Stimulated activated CD4-positive, alpha-beta T cell treated with anti-CD3 and anti-CD28 coated beads, Interleukin-1b, Interleukin-23, amount 100 ng/mL, for 48 hours (primary cell): ENCODE measurements at places on chromosomes 7 and 10.

GRCh38 chr7:21261627-21262594 lies 166.0 kb upstream of the SP4 start:
- DNase-seq, result peak; percentile 46

GRCh38 chr7:134302120-134302519 lies 14.6 kb downstream of the SLC35B4 start:
- no peak for DNase-seq

- DNase-seq, result no peak
These were observed 63.4 kb downstream of the CSGALNACT2 start for GRCh38 chr10:43201545-43202131.

GRCh38 chr7:13165854-13166253 lies 478.4 kb downstream of the ARL4A start:
- no peak for DNase-seq

- no peak for DNase-seq
These were observed 7.9 kb downstream of the TBATA start for GRCh38 chr10:70777063-70777875.

DNA sequence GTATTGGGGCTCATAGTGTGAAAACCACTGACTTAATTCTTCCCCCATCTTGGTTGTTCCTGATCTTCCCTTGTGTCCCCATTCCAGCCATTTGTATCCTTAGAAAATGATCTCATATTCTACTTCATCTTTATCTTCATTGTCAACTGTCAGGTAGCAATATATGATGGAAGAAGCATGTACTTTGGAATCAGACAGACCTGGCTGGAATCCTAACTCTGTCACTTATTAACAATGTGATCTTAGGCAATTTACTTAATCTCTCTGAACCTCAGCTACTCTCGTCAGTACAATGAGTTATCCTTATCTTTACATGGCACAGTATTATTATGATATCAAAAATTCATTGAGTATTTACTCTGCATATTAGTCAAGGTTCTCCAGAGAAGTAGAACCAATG lies 10.1 kb downstream of the CFTR start:
- no peak for DNase-seq

DNA sequence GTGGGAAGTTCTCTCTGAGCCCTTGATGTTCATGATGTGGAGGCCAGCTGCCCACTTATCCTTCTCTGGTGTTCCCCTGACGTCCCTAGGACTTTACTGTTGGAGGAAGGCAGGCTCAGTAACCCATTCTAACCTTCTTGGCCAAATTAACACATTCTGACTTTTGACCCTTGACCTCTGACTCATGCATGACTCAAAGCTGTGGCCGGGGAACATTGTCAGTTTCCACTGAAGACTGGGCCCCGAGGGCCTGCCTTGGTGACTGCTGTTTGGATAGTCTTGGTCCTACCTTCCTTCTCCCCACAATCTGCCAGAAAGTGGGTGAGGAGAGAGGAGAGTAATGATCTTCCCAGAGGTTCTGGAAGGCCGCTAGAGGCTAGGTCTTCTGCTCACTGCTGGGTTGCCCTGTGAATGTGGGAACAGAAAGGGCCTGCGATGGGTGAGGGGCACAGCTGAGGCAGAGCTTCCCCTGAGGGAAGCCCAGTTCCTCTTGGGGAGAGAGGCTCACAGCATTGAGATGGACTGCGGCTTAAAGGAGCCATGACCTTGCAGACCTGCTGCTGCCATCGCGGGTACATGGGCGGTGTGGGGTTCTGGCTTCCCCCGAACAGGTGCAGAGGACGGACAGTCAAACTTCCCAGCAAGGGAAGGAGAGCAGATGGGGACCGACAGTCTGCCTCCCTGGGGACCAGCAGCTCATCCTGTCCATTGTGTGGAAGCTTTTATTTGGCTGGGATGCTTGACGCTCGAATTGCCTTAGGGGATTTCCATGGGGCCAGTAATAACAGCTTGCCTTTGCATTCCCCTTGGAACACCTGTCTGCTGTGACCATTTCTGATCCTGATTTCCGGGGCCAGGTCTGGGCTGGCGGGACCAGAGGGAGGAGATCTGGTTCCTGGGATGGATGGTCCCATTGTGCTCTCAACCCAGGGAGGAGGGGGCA lies 43.8 kb downstream of the ADAMTS14 start:
- peak; percentile 45 for DNase-seq

DNA sequence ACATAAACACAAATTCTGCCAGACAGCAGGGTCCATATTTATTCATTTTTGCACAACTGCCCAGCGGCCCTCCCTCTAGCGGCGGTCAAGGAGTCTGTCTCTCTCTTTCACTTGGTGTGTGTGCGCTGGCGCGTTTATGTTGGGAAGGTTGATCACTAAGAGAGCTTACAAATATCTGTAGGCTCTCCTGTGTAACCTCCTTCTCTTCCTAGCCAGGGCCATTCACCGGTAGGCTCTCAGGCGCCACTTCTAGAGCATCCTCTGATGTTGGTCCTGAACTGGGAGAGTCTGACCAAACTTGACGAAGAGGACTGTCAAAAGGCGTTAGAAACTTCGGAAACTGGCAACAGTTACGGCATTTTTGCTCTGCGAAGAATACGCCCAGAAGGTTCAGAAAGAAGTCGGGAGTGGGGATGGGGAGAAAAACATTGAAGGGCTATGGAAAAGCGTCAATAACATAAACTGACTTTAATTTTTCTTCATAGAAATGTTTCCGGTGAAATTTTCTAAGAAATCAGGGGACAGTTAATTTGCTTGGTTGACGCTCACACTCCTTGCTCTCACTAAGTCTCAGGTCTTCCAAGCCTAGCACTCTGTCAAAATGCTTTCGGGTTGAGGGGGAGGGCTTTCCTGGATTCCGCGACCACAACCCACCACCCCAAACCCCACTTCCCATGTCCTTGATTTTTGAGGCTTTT lies 731.1 kb downstream of the ZWINT start:
- DNase-seq, result no peak

DNA sequence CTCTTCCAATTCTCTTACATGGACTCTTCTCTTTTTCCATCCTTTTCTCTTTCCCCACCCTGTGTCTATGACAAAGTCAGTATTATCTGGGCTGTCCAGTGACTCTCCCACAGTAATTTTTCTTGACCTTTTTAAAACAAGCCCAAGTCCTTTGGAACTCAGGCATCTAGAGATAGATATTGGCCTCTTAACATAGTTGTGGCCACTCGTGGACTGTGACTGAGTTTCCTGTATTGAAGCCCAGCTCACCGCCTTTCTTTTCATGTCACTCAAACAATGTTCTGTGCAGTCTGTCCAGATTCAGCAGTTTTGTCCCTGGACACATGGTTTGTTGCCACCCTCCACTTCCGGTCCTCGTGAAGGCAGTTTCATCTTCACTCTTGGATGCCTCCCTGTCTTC lies 110.9 kb upstream of the CDC14C start:
- DNase-seq, result no peak

GRCh38 chr10:69045441-69046300 lies 42.2 kb upstream of the SRGN start:
- peak; percentile 60 for DNase-seq

- DNase-seq, result no peak
These were observed 12.1 kb downstream of the ENTPD1 start for GRCh38 chr10:95767884-95768556.

- DNase-seq, result no peak
These were observed 144.2 kb downstream of the BMS1 start for GRCh38 chr10:42926843-42927242.

- no peak for DNase-seq
These were observed 67.3 kb upstream of the TPK1 start for GRCh38 chr7:144903201-144903600.

DNA sequence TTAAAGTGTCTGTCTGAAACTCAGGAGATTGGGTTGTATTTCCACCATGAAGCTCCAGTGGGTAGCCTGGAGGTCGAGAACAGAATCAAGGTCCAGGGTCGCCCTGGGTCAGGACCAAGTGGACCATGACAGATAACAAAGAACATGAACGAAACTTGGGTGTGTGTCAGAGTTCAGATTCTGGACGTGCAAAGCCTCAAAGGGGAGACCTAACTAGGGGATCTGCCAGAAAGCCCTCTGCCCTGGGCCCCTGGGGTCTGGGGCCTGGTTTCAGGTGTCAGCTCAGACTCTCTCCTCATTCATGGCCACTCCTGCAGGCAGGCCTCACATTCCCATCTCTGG lies 1.6 kb downstream of the RASSF4 start:
- no peak for DNase-seq

- DNase-seq, result no peak
These were observed 301.9 kb downstream of the CDK14 start for GRCh38 chr7:90897961-90898469.

GRCh38 chr10:112202076-112202475 lies 18.5 kb upstream of the GPAM start:
- no peak for DNase-seq

- no peak for DNase-seq
These were observed 118.2 kb upstream of the PPIF start for GRCh38 chr10:79229071-79229541.

GRCh38 chr7:68065581-68065980 lies 1068.9 kb downstream of the TYW1 start:
- DNase-seq, result no peak

- DNase-seq, result no peak
These were observed 366.0 kb upstream of the SHH start for GRCh38 chr7:156178214-156178613.

GRCh38 chr10:62561151-62561550 lies 187.0 kb downstream of the ZNF365 start:
- no peak for DNase-seq

GRCh38 chr10:58746474-58747185 lies 234.0 kb downstream of the BICC1 start:
- no peak for DNase-seq

- DNase-seq, result no peak
These were observed 84.1 kb upstream of the LRRC18 start for GRCh38 chr10:49023752-49024151.

DNA sequence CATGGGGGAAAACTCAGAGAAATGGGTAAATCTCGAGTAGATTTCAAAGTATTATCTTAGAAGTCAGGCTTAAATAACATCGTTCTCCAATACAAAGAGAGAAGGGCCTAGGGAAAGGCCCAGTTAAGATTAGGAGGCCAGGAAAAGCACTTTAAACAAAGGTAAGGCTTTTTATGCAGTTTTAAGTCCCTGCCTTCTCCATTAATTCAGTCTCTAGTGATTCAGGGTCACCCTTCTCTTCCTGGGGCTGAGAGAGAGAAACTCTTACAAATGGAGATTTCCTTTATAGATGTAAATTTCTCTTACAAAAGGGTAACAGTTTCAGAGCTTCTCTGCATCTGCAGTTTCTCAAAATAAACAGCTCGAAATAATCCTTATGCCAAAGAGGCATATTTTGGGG lies 179.3 kb downstream of the HECW1 start:
- DNase-seq, result no peak

DNA sequence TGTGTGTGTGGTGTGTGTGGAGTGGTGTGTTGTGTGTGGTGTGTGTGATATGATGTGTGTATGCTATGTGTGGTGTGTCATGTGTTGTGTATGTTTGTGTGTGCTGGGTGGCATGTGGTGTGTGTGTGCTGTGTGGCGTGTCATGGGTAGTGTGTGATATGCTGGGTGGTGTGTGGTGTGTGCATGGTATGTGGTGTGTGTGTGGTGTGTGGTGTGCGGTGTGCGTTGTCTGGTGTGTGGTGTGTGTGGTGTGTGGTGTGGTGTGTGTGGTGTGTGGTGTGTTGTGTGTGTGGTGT lies 37.5 kb upstream of the DNAJB6 start:
- DNase-seq, result no peak

DNA sequence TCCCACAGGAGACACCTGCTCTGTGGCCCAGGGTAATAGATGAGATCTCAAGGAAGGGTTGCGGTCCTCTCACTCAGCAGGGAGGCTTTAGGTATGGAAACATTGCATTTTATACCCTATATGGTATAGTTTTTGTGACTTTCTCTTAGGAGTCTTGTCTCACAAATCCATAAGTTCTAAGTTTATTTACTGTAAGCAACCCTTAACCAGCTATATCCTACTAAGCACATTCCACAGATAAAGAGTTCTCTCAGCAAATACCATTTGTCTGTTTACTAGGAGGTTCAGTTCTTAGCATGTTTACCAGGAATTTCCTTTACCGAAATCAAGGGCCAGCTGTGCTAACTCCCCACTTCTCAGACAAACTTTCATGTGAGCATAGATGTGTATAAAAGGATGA lies 66.9 kb downstream of the ANLN start:
- no peak for DNase-seq

- no peak for DNase-seq
These were observed 486.3 kb downstream of the ACTR3B start for GRCh38 chr7:153245809-153246208.

GRCh38 chr7:132709971-132710567 lies 133.8 kb upstream of the PLXNA4 start:
- DNase-seq, result no peak
